ENCODE measurements at places on chromosomes 1 and 21.

DNA sequence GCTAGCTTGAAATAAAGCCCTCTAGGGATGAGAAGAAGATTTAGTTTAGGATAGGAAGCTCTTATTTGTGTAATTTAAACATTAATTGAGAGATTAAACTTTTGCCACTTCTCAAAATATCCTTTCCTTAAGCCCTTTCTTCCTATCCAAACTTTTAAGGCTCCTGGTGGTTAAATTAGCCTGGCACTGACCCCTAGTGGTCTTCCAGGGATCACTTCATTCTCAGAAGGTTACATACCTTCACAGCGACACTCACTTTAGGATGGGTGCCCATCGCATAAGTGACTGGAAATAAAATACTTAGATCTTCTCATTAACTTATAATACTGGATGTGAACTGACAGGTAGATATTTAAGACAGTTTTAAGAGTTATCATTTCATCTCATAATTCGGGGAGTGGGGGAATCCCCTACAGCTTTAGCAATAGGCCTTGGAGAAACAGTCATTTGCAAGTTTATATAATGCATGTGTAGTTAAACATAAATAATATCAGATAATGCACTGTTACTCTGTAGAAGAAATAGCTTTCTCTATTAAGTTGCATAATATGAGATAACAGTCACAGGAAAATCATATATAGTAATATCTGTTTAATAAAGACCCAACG lies 7.4 kb downstream of the LHX9 start:
- DNase-seq = peak; percentile 48
- no peaks in the 10 kb centered on the region for H3K36me3 ChIP-seq

GRCh38 chr1:145995148-145995881 lies 1.1 kb downstream of the TXNIP start:
- peaks cover 51% of the 10 kb centered on the region for H3K4me1 ChIP-seq
- peak overlapping the region; percentile 92 for H3K4me3 ChIP-seq
- H3K36me3 ChIP-seq = no peaks in the 10 kb centered on the region
- H3K27me3 ChIP-seq = no peaks in the 10 kb centered on the region
- peak; percentile 11 for DNase-seq
- peak overlapping the region; percentile 86 for H3K27ac ChIP-seq

GRCh38 chr1:31575369-31576140 lies 760 bp upstream of the TINAGL1 start:
- no peaks in the 10 kb centered on the region for H3K36me3 ChIP-seq
- peaks cover 41% of the 10 kb centered on the region for H3K4me1 ChIP-seq
- H3K27me3 ChIP-seq = no peaks in the 10 kb centered on the region
- peak overlapping the region; percentile 67 for H3K27ac ChIP-seq

DNA sequence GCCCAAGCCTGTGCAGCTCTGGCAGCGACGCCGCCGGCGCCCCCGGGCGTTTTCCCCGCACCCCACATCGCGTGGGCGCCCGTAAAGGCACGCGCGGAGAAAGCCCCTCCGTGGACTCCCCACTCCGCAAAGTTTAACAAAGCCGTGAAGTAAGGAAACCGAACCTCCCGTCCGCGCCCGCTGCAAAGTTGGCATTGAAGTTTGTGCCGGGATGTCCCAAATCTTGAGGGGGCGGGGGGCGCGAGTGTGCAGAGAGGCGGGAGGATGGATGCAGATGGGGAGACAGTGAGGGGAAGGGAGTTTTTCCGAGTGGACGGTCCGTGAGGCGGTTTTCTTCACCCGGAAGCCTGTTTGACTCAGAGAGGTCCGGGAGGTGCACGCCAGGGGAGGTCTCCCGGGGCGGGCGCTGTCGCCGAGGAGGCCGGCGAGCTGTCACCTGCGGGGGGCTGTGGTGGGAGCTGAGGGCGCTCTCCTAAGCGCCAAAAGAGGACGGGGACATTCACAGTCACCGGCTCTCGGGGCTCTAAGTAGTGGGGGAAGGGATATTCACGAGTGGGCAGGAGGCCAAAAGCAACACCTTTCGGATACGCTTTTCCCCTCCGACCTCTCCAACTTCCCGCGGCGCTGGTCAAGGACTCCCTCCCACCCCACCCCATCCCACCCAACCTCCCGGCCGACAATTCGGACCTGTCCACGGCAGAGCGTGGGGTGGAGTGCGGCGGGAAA lies 1.3 kb downstream of the WLS start:
- peak; percentile 53 for DNase-seq
- peak overlapping the region; percentile 63 for H3K27ac ChIP-seq
- peak overlapping the region; percentile 57 for H3K4me3 ChIP-seq
- no peaks in the 10 kb centered on the region for H3K27me3 ChIP-seq
- peaks cover 17% of the 10 kb centered on the region for H3K4me1 ChIP-seq
- no peaks in the 10 kb centered on the region for H3K36me3 ChIP-seq

- H3K4me1 ChIP-seq = no peaks in the 10 kb centered on the region
- no peaks in the 10 kb centered on the region for H3K36me3 ChIP-seq
- no peak overlapping the region for H3K27ac ChIP-seq
- H3K4me3 ChIP-seq = no peak overlapping the region
These were observed 315.5 kb downstream of the TGFB2 start for GRCh38 chr1:218660678-218661053.

GRCh38 chr1:205348554-205349487 lies 7.9 kb downstream of the KLHDC8A start:
- DNase-seq = no peak
- no peak overlapping the region for H3K4me3 ChIP-seq
- H3K36me3 ChIP-seq = no peaks in the 10 kb centered on the region
- H3K27ac ChIP-seq = no peak overlapping the region

- H3K36me3 ChIP-seq = no peaks in the 10 kb centered on the region
- H3K4me3 ChIP-seq = no peak overlapping the region
- no peaks in the 10 kb centered on the region for H3K4me1 ChIP-seq
- H3K27ac ChIP-seq = no peak overlapping the region
- DNase-seq = no peak
- H3K27me3 ChIP-seq = no peaks in the 10 kb centered on the region
These were observed 60.1 kb downstream of the DNAH14 start for GRCh38 chr1:224989615-224990014.

DNA sequence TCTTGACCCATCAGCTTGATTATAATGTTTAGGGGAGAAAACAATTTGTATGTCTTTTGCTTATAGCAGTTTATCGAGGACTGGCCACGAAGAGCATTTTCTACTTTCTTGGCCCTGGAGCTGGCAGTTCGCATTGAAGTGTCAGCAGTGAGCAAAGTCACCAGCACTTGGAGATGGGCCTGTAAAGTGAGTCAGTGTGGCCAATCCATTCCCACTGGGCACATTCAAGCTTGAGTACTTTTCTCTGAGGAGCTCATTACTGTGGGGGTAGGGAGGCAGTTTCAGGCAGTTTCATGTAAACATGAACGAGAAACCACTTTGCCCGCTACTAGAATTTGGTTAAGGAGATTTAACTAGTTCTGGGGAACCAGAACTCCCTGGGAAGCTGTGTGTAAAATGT lies 164.8 kb downstream of the PRDM2 start:
- H3K4me1 ChIP-seq = no peaks in the 10 kb centered on the region
- H3K27me3 ChIP-seq = no peaks in the 10 kb centered on the region
- no peak overlapping the region for H3K27ac ChIP-seq
- H3K36me3 ChIP-seq = no peaks in the 10 kb centered on the region

GRCh38 chr1:29960156-29960755 lies 723.9 kb downstream of the PTPRU start:
- no peaks in the 10 kb centered on the region for H3K27me3 ChIP-seq
- H3K27ac ChIP-seq = no peak overlapping the region
- no peak overlapping the region for H3K4me3 ChIP-seq
- no peaks in the 10 kb centered on the region for H3K36me3 ChIP-seq
- H3K4me1 ChIP-seq = no peaks in the 10 kb centered on the region
- DNase-seq = no peak

- H3K4me1 ChIP-seq = no peaks in the 10 kb centered on the region
- H3K27ac ChIP-seq = no peak overlapping the region
- H3K27me3 ChIP-seq = no peaks in the 10 kb centered on the region
- no peak overlapping the region for H3K4me3 ChIP-seq
- H3K36me3 ChIP-seq = no peaks in the 10 kb centered on the region
These were observed 198.7 kb upstream of the PLD5 start for GRCh38 chr1:242723044-242723716.

DNA sequence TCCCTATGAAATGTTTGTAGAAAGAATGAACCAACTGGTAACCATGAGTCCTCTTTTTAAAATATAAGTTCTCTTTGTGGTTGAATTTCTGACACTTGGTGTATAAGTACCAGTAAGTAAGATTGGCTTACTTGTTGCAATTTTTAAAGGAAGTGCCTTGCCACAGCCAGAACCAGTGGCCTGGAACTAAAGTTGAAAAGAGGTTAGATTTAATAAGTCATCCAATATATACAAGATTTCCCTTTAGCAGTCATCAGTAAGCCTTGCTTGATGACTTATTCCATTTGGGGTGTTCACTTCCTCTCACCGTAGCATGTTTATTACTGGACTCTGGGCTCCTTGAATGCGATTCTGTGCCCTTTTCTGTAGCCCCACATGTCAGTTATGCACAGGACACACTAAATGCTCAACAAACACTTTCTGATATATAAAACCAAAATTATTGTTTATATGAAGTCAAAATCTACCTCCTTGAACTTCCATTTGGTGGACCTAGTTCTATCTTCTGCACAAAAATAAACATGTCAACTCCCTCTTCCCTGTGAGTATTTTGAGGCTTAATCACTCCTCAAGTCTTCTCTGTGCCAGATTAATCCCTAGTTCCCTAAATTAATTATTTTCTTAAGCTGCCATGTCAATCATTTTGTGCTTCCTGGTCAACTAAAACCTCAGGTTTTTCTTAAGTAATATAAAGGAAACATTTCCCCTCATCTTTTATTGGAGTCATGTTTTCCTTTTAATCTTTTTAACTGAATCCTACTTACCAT lies 218.1 kb downstream of the ST6GALNAC3 start:
- H3K27ac ChIP-seq = no peak overlapping the region
- H3K4me3 ChIP-seq = no peak overlapping the region
- no peaks in the 10 kb centered on the region for H3K36me3 ChIP-seq
- H3K4me1 ChIP-seq = no peaks in the 10 kb centered on the region
- no peaks in the 10 kb centered on the region for H3K27me3 ChIP-seq

GRCh38 chr1:90721210-90722194 lies 4.4 kb upstream of the BARHL2 start:
- H3K27me3 ChIP-seq = peaks cover 98% of the 10 kb centered on the region
- no peaks in the 10 kb centered on the region for H3K36me3 ChIP-seq
- H3K4me1 ChIP-seq = peaks cover 38% of the 10 kb centered on the region

GRCh38 chr1:53359225-53359933 lies 31.5 kb upstream of the LRP8 start:
- DNase-seq = no peak
- H3K27me3 ChIP-seq = no peaks in the 10 kb centered on the region
- no peak overlapping the region for H3K27ac ChIP-seq
- no peak overlapping the region for H3K4me3 ChIP-seq
- H3K4me1 ChIP-seq = no peaks in the 10 kb centered on the region
- no peaks in the 10 kb centered on the region for H3K36me3 ChIP-seq

- H3K4me3 ChIP-seq = no peak overlapping the region
- DNase-seq = peak; percentile 71
- H3K27me3 ChIP-seq = no peaks in the 10 kb centered on the region
- H3K27ac ChIP-seq = no peak overlapping the region
- H3K4me1 ChIP-seq = peaks cover 9% of the 10 kb centered on the region
- H3K36me3 ChIP-seq = no peaks in the 10 kb centered on the region
These were observed 22.7 kb downstream of the PGM1 start for GRCh38 chr1:63615768-63616420.

- no peaks in the 10 kb centered on the region for H3K27me3 ChIP-seq
- no peak for DNase-seq
- no peak overlapping the region for H3K4me3 ChIP-seq
- H3K4me1 ChIP-seq = no peaks in the 10 kb centered on the region
These were observed 128.9 kb downstream of the GRIK1 start for GRCh38 chr21:29810871-29811270.

DNA sequence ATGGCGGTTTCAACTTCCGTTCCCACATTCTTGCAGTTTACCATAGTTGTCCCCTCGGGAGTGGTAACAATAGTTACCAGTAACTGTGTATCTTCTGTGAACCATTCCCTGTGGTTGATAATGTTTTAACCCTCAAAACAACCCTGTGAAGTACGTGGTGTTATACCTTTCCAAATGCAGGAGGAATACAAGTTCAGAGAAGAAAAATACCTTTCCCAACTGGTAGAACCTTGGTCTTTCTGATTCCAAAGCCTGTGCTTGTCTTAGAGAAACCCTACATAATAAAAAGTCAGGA lies 789 bp downstream of the BTF3L4 start:
- peaks cover 44% of the 10 kb centered on the region for H3K4me1 ChIP-seq
- H3K36me3 ChIP-seq = peaks cover 18% of the 10 kb centered on the region
- DNase-seq = no peak
- peak overlapping the region; percentile 99 for H3K4me3 ChIP-seq
- no peaks in the 10 kb centered on the region for H3K27me3 ChIP-seq
- H3K27ac ChIP-seq = peak overlapping the region; percentile 97

DNA sequence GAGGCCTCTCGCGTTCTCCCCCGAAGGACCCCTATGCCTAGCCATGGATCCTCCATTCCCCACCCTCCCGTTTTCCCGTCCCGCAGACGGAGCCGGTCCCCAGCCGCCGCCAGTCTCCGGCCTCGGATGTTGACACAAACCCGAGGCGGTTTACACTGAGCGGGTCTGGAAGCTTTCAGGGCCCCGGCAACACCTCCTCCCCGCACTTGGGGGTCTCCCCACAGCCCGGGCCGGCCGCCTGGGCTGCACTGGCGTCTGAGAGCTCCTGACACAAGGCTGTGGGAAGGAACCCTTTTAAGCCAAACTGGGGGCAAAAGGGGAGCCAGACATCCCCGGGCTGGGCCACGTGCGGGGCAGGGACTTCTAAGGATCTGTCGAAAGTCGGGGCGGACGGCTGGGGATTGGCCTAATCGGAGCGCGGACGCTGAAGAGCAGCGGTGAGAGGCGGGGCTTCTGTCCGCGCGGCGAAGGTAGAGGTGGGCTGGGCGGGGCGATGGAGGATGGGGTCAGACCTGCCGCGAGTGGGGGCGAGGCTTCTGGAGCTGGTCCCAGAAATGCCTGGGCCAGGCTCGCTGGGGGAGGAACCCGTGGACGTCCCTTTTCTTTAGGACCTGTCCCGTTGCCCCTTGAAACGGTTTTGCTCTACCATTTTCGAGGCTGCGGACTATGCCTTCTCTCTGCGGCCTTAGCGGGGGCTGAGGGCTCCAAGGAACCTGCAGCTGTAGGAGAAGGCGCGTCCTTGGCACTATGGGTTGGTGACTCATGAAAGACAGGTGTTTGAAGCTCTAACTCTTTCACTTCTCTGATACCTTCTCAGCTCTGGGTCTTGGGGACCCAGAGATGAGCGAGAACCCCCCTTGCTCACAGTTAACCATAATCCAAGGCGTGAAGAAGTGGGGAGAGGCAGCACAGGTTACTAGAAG lies 1.2 kb upstream of the HPCAL4 start:
- H3K4me3 ChIP-seq = peak overlapping the region; percentile 44
- no peak for DNase-seq
- H3K27me3 ChIP-seq = peaks cover 35% of the 10 kb centered on the region
- H3K27ac ChIP-seq = no peak overlapping the region
- peaks cover 19% of the 10 kb centered on the region for H3K4me1 ChIP-seq

- DNase-seq = no peak
- H3K36me3 ChIP-seq = no peaks in the 10 kb centered on the region
- no peak overlapping the region for H3K27ac ChIP-seq
These were observed 10.0 kb upstream of the IGSF3 start for GRCh38 chr1:116677474-116678062.

- DNase-seq = peak; percentile 51
- peaks cover 12% of the 10 kb centered on the region for H3K4me1 ChIP-seq
- no peaks in the 10 kb centered on the region for H3K27me3 ChIP-seq
- H3K4me3 ChIP-seq = no peak within 1 kb of the TSS
- H3K27ac ChIP-seq = no peak within 1 kb of the TSS
These were observed at the start of gene SH2D2A for GRCh38 chr1:156816561-156817328. Gene SH2D2A, minus strand, starts transcription at chr1:156816848. Its CDS starts 140 bp downstream, at chr1:156816708.

GRCh38 chr1:22845398-22845935 lies 127.2 kb downstream of the LACTBL1 start:
- no peak overlapping the region for H3K27ac ChIP-seq
- H3K27me3 ChIP-seq = no peaks in the 10 kb centered on the region
- H3K4me1 ChIP-seq = no peaks in the 10 kb centered on the region
- no peaks in the 10 kb centered on the region for H3K36me3 ChIP-seq
- no peak overlapping the region for H3K4me3 ChIP-seq

Data from adrenal gland (tissue), 19 donors.